NCI-H2081 (cell line): ENCODE measurements at places on chromosomes 2 and 18.

DNA sequence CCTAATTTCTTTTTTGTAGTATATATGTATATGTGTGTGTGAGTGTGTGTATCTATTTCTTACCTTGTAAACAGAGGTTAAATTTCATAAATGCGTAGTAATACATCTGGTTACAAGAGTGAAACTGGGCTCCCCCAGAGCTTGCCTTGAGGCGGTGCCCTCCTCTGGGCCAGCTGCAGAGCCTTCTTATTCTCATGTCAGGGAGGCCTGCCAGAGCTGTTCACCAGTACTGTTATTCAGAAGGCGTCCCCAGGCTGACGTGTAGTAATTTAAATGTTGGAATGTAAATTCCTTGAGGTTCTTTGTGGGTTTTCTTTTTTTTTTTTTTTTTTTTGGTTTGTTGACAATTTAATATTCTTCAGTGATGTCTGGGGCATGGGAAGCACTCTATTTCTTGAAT is 11.2 kb downstream of the COPS8 start:
- no peak for DNase-seq

GRCh38 chr2:120563616-120564015 is 172.1 kb upstream of the GLI2 start:
- no peak for DNase-seq

GRCh38 chr2:23596316-23596885 is 211.4 kb downstream of the KLHL29 start:
- peak; percentile 68 for DNase-seq

DNA sequence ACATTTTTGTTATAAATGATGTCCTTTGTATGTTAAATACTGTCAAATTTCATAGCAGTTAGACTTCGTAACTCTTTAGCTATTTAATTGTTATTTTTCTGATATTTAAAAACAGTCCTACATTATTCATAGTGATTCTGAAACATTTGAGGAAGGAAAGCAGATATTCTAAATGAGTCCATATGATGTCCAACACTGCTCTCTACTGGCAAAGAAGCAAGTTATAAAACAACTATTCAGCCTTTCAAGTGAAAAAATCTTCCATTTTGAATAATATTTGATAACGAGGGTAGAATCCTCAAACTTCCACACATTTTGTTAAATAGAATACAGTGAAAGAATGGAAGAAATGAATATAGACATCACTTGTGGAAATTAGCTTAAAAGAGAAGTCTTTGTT is 220.8 kb downstream of the GULP1 start:
- peak; percentile 76 for DNase-seq

GRCh38 chr18:80246445-80247392 is 595 bp downstream of the PARD6G start:
- DNase-seq, result peak; percentile 47

DNA sequence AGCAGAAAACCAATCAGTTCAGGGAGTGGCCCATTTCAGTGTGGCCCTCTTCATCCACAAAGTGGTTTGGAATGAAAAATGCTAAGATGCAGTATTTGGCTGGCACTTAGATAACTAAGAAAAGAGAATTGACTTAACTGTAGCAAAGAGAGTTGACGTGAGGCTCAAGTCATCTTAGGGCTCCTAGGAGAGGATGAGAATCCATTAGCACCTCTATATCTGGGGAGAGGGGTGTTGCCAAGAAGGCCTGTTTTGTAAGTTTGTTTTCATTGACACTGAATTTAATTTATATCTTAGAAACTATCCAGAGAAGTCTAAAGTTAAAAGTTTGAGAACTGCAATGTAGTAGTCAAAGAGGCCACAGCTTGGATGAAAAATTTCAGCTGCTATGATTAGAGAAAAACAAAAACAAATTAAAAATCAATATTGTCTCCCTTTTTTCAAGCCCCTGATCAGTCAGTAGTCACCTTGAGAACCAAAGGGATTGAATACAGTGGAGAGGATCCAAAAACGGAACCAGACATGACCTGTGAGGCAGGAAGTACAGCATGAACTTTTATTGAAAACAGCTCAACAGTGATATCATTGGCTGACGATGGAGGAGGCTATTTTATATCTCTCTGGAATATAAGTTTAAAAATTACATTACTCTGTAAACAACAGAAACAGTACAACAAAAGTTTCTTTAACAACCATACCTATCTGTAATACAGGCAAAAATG is 52.7 kb downstream of the PHLPP1 start:
- DNase-seq, result no peak

- DNase-seq, result no peak
Measured at GRCh38 chr2:119760956-119761275, 1.2 kb downstream of the PTPN4 start.
